NCI-H446 treated with DMSO at 0.1 percent for 48 hours (cell line): ENCODE measurements at places on chromosomes 5 and 9.

DNA sequence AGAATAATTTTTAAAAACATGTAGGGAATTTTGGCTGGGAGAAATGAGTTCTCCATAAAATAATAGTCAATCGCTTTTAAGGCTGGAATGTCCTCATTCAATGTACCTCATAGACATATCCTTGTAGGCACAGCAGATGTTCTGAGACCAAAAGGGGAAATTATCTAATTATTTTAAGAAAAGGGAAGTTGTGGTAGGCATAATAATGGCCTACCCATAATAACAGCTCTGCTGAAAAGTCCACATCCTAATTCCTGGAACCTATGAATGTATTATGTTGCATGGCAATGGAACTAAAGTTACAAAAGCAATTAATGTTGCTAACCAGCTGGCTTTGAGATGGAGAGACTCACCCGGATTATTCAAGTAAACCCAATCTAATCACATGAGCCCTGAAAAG, 216.1 kb downstream of the TRIM36 start:
- no peak for DNase-seq

DNA sequence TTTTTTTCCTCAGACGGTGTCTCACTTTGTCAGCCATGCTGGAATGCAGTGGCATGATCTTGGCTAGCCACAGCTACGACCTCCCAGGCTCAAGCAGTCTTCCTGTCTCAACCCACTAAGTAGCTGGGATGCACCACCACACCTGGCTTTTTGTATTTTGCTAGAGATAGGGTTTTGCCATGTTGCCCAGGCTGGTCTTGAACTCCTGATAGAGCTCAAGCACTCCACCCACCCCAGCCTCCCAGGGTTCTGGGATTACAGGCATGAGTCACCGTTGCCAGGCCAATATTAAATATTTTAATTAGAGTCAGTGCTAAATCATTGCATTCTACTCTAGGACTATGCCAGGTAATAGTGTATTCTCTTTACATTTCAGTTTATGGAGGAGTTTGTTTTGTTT, 41.5 kb downstream of the UBE2R2 start:
- no peak for DNase-seq

DNA sequence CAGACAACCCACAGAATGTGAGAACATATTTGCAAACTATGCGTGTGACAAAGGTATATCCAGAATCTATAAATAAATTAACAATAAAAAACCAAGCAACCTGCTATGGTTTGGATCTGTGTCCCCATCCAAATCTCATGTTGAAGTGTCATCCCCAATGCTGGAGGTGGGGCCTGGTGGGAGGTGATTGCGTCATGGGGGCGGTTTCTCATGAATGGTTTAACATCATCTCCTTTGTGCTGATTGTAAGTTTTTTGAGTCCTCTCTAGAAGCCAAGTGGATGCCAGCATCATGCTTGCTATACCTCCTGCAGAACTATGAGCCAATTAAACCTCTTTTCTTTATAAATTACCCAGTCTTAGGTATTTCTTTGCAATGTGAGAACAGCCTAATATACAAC, 335.4 kb downstream of the MAN2A1 start:
- no peak for DNase-seq

- DNase-seq: no peak
These were observed 7.0 kb downstream of the HNRNPAB start for GRCh38 chr5:178211095-178212048.

DNA sequence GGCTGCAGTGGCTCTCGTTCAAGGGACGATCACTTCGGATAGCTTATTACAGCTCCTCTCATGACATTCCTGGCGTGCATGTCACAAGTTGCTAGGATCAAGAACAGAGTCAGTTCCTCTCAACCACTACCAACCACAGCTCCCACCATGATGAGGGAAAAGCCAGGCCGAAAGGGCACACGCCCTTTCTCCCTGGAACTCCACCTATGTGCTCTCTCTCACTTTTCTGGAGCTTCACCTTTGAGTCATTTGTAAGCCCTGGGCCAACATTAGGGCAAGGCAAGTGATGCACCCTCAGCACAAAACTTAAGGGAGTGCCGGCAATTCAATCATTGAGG, 1.6 kb downstream of the SPACA9 start:
- DNase-seq: no peak

DNA sequence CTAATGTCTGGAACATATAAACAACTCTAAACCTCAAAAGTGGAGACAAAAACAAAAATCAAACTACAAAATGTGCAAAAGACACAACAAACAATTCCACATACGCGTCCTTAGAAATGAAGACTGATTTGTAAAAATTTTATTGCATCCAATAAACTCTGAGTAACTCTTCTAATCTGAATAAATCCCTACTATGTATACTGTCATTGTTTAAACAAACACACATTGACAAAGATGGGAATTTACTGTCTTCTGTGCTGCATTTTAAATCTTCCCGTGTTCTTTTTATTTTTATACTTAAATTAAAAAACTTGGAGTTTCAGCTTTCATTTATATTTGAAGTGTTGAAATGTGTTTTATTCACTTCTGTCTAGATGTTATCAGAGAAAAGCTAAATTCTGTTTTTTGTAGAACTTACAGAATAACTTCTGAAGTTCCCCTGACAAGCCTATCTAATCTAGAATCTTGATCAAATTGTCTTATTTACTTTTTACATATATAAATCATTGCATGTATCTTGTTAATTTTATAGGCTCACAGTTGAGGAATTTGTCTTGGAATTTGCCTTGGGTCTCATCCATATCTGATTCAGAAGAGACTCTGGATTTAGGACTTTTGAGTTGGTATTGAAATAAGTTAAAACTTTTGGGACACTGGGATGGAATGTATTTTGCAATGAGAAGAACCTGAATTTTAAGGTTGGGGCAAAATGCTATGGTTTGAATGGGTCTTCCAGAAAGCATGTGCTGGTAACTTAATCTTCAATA, 2064.4 kb upstream of the C9orf72 start:
- DNase-seq: no peak
